ENCODE measurements at places on chromosomes 12 and 14.

- DNase-seq: no peak
Observed at GRCh38 chr12:6237830-6238229, 37.6 kb downstream of the CD9 start.

DNA sequence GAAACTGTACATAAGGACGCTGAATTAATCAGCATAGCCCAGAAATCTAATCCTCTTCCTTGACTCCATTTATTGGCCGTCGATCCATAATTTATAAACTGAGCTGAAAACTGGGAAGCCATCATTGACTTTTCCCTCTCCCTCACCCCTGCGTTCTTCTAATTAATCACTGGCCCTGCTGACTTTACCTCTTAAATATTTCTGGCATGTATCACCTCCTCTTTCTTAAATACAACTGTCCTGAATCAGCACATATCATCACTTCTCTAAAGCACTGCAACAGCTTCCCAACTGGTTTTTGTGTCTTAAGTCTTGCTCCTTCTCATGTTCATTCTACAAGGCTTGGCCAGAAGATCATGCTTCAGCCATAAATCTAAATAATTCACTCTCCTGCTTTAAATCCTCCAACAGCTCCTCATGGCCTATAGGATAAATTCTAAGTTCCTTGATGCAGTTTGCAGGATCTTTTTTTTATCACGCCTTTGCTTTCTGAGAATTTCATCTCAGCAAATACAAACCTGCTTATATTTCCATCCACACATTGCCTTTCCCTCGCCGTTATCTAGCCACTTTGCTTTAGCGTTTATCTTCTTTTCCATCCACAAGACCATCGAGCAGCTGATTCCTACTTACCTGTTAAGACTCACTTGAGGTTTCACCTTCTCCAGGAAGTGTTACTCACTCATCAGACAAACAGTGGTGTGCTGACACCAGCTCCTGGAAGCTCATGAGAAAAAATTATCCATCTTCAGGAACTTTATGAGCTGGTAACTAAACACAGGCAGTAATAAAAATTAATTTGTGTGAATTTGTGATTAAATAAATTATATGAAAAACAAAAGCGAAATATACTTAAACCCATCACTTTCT lies 295.6 kb upstream of the FLRT2 start:
- no peak for DNase-seq

- DNase-seq: no peak
Observed at GRCh38 chr14:89542786-89543424, 125.9 kb upstream of the FOXN3 start.

GRCh38 chr14:102629808-102630350 lies 37.4 kb downstream of the RCOR1 start:
- peak; percentile 22 for DNase-seq

DNA sequence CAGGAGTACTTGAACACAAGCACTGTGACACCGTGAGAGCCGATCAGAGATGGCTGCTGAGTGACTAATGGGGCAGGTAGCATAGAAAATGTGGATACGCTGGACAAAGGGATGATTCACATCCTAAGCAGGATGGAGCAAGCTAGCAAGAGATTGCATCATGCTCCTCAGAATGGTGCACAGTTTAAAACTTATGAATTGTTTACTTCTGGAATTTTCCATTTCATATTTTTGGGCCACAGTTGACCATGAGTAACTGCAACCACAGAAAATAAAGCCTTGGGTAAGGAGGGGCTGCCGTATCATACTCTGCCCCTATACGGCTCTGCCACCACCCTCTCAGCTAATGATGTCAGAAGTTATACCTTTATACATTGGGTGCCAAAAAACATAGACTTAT lies 23.3 kb upstream of the MARK3 start:
- DNase-seq: no peak

- DNase-seq: no peak
Observed at GRCh38 chr14:57051633-57052032, 217.1 kb downstream of the EXOC5 start.

- no peak for DNase-seq
Observed at GRCh38 chr14:26265170-26265685, 332.6 kb downstream of the NOVA1 start.

DNA sequence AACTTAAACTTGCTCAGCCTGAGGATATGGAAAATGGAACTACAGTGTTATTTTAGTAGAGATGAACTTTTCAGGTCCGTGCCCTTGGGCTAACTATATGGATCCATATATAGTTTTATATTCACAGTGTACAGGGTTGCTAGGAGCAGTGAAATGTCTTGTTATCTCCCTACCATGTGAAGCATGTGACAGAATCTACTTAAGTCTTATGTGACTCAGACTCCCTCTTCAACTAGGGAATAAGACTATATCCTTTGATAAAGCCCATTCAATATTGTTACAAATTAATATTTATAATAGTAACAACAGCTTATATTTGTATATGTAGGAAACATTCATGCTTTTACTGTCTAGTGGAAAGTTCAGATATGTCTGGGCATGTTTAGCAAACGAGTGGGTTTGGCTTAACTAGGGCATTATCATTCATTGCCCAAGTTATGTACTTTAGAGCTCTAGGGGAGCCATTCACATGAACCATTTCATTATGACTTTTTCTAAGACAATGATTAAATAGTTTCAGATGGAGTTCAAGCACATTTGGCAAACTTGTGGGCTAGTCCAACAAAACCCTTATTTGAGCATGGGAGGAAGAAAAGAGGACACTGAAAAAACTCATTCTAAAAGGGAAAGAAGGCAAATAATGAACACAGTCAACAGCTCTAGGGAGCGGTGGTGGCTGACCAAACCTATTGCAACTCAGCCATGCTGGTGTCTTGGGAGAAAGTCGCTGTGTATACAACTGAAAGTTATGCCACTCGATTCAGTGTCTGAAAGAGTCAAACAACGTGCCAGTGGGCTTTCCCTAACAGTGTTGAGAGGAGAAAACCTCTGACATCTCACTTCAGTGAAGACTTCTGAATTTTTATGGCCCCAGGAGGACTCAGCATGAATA lies 305.9 kb upstream of the G2E3 start:
- no peak for DNase-seq

GRCh38 chr12:54588890-54589267 lies 420 bp upstream of the PPP1R1A start:
- no peak for DNase-seq

DNA sequence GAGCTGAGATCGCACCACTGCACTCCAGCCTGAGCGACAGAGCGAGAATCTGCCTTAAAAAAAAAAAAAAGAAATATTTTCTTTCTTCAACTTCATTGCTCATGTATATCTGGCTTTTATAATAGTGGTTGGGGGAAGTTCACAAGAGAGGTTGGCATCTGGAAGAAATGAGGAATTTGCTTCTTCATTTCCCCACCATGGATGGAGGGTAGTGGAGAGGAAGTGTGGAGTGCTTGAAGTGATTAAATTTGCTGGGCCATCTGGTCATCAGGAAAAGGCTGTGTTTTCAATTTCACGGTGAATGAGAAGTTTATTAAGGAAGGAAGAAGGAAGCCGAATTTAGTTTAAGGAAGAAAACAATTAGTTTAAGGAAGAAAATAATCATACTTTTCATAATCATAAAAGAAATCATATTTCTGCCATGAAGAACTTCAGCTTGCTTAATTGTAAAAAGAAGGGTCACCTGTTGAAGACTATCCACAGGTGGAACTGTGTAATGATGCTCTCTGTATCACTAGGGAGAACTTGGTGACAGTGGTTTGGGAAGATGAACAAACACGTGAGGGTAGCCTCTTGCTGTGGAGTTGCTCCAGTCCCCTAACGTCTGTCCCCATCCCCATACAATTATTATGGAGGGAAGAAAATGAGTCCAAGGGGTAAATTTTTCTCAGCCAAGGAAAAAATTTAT lies 197.3 kb upstream of the ARHGAP5 start:
- no peak for DNase-seq

DNA sequence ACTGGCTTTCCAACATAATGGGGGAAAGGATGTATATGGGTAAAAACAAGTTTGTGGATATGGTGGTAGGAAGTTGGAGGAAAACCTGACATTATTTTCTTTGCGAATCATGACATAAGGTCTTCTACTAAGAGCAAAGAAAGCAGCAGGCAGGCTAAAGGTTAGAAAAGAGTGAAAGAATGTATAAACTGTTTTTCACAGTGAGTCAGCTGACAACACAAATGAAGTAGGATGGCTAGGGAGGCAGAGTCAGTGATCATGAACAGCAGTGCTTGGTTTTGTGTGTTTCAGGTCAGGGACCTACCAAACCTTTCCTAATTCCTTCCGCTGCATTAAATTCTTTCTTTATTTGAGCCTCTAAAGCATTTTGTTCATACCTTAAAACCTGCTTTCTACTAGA lies 46.3 kb upstream of the CATSPERB start:
- no peak for DNase-seq
